ENCODE measurements at places on chromosomes 16 and 17.

GRCh38 chr17:62704381-62704971 lies 77.0 kb downstream of the MRC2 start:
- no peak for DNase-seq

- DNase-seq: no peak
Measured at GRCh38 chr17:64466019-64466735, 17.3 kb downstream of the MILR1 start.

- no peak for DNase-seq
Measured at GRCh38 chr16:51095084-51095881, 55.8 kb downstream of the SALL1 start.

- no peak for DNase-seq
Measured at GRCh38 chr17:42275527-42276358, 448 bp downstream of the STAT5B start.

DNA sequence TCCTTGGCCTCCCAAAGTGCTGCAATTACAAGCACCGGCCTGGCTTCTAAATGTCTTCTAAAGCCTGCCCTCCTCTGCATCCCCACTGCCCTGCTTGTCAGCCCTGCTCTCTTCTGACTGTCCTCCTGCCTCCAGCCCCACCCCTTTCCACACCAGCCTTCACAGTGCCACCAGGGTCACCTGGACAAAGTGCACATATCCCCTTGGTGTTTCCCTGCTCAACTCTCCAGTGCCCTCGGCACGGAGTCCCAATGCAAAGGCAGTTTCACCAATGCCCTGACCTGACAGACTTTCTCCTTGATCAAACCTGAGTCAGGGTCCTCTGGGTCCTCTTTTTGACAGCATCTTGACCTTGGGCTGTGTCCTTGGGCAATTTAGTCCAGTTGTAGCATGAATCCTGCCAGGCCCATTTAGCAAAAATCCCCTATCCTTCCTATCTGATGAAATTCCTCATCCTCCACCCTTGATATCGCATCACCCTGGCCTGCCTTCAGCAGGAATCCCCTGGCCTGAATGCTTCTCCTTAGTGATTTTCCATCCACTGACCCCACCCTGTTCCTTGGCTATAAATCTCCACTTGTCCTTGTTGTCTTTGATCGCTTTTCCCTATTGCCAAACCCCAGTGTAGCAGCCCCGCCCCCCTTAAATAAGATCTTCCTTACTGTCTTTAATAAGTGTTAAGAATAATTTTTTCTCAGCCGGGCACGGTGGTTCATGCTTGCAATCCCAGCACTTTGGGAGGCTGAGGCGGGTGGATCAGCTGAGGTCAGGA lies 42.7 kb upstream of the ETV4 start:
- DNase-seq: no peak

- DNase-seq: no peak
Measured at GRCh38 chr16:1997494-1998359, 8.0 kb downstream of the SYNGR3 start.

DNA sequence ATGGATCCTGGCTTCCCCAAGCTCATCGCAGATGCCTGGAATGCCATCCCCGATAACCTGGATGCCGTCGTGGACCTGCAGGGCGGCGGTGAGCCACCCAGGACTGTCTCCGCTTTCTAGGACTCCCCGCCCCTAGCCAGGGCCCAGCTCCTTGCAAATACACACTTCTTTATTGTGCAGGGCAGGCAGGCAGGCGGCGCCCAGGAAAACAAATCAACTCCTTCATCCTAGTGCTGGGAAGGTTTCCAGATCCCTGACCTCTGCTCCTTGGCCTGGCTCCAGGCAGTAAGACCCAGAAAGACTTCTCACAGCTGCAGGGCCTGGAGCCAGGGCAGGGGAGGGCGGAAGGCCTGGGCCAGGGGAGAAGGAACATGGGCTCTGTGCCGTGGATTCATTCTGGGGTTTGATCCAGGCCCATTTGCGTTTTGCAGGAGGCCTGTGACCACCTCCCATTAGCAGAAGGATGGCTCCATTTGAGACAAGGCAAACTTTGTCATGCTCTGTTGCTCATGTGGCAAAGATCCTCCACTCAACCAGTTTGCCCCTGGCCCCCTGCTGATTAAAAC lies 6.0 kb upstream of the LPCAT2 start:
- DNase-seq: no peak

- no peak for DNase-seq
Measured at GRCh38 chr16:88701581-88702370, 4.4 kb downstream of the RNF166 start.

- DNase-seq: no peak
Measured at GRCh38 chr17:81676906-81677305, 6.7 kb downstream of the ARL16 start.
